ENCODE measurements at places on chromosomes 11 and 22. TPM values are rescaled to one million over a fixed set of nuclear protein-coding genes. Genes with fewer than 3 reads are reported as not detected.
A peak's percentile ranks its signal among the peaks of the same experiment; 100 is the strongest.

Gene TREH
- 1.4 TPM for polyA plus RNA-seq

- no peak for DNase-seq
Measured at GRCh38 chr22:27540656-27541396, 260.7 kb downstream of the MN1 start.

GRCh38 chr11:8276528-8276927 lies 12.8 kb upstream of the LMO1 start:
- no peak for DNase-seq

Gene SMIM38
- polyA plus RNA-seq = 0.58 TPM

Gene KCTD14
- 13.8 TPM for polyA plus RNA-seq

DNA sequence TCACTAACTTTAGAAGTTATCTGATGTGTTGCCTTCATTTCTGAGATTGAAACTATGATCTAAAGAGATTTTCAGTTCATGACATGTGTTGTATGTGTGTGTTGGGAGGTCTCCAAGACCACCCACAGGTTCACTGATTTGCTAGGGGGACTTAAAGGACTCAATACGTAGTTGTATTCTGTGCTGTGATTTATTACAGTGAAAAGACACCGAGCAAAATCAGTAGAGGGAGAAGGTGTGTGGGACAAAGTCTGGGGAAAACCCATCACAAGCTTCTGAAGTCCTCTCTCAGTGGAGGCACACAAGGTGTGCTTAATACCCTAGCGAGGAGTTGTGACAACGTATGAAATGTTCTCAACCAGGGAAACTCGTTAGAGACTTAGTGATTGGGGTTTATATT lies 35.6 kb downstream of the RNF169 start:
- DNase-seq = no peak

Gene ST14
- polyA plus RNA-seq = 31.8 TPM

Gene OR51I1
- polyA plus RNA-seq = not detected

Gene BRD1
- 37.9 TPM for polyA plus RNA-seq

DNA sequence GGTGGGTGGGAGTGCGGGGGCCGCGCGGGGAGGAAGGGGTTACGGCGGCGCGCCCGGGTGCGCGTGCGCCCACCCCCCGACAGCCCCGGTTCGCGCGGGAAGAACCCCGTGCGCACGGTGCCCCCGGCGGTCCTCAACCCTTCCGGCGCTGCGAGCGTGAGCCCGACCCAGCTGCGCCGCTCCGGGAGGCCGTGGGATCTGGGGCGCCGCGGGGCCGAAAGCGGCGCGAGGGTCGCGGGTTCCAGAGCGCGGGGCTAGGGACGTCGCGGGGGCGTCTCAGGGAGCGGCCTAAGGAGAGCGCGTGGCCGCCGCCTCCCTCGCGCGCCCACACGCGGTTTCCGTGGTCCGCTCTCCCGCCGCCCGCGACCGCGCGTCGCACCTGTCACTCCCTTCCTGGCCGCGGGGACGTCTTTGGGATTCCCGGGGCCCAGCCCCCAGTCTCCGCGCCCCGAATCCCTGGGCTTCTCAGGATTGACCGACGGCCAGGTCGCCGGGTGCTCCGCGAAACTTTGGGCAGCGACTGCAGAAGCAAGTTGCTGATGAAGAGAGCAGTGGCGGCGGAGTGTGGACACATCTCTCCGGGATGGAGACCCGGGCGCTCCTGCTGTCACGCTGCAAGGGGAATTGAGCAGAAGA lies 582 bp downstream of the SREBF2 start:
- DNase-seq = no peak

Gene OR2D2
- polyA plus RNA-seq = not detected

Gene PRR33
- 0.10 TPM for polyA plus RNA-seq

DNA sequence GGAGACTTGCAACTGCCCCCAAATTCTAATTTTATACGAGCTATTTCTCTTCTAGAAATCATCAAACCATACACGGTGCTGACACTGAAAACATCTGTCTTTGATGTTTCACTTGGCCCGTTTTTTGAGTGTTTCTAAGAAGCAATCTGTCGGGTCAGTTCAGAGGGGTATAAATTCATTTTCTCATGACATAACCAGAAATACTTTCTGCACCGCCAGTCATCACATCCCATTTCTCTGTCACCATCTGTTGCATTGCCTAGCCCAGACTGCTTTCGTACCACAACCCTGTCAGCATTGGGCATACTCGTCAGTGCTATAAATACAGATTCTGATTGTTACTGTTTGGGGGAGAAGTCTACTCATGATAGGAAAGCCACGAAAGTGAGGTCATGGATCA lies 63.1 kb upstream of the CCDC90B start:
- DNase-seq = peak; percentile 23

DNA sequence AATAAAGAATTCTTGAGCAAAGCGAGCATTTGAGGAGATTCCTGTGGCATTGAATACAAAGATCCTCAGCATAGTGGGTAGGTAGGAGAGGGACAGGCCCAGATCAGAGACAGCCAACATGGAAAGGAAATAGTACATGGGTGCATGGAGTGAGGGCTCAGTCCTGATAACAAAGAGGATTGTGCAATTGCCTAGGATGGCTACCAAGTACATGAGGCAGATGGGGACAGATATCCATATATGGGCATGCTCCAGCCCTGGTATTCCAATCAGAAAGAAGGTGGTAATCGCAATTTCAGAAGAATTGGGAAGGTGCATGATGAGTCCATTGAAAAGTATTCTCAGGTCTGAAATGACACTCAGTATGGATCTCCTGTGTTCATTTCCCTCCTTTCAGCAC lies 8.6 kb downstream of the OR51T1 start:
- DNase-seq = no peak

- no peak for DNase-seq
Measured at GRCh38 chr22:49699476-49699875, 128.2 kb downstream of the BRD1 start.

Gene ACRV1
- polyA plus RNA-seq = 0.77 TPM

DNA sequence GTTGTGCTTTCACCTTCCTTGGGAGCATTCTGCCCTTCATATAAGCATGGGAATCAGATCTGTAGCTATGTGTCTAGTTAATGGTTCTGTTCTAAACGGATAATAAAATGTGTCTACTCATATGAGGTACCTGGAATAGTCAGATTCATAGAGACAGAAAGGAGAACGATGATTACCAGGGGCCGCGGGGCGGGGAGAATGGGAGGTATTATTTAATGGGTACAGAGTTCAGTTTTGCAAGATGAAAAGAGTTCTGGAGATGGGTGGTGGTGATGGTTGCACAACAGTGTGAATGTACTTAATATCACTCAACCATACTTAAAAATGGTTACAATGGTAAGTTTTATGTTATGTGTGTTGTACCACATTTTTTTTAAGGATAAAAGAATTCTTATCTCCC lies 10.0 kb upstream of the ABCC8 start:
- no peak for DNase-seq

DNA sequence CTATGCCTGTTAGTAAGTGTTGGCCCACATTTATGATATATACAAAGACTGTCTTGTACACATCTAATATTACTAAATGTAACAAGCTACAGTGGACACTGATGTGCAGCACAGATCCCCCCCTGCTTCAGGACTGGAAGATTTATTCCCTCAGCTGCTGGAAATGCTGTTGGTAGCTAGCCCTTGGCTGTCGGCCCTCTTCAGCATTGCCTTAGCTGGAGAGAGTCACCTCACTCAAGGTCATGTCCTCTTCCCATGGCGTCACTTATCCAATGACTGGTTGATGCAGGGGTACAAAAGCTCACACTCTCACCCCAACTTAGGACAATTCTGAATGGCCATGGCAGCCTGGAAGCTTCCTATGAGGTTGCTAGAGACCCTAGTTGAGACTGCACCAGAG lies 312.7 kb downstream of the SOX6 start:
- no peak for DNase-seq

Gene TMEM179B
- polyA plus RNA-seq = 66.8 TPM

DNA sequence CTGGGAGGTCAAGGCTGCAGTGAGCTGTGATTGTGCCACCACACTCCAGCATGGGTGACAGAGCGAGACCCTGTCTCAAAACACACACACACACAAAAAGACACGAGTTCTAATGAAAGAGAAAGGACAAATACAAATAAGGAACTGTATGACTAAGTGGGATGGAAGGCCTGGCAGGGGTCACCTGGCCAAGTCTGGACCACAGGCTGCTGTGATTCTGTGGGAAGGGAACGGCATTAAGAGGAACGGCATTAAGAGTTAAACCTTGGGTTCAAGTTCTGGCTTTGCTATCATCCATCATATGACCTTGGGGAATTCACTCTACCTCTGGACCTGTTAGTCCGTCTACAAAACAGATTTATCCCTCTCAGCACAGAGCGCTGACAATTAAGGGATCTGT lies 47.7 kb downstream of the LRFN4 start:
- no peak for DNase-seq

- DNase-seq = no peak
Measured at GRCh38 chr11:111307472-111308108, 9.2 kb downstream of the POU2AF3 start.

Gene ISX
- polyA plus RNA-seq = 0.23 TPM

- no peak for DNase-seq
Measured at GRCh38 chr11:21534288-21534687, 658.6 kb upstream of the ANO5 start.

DNA sequence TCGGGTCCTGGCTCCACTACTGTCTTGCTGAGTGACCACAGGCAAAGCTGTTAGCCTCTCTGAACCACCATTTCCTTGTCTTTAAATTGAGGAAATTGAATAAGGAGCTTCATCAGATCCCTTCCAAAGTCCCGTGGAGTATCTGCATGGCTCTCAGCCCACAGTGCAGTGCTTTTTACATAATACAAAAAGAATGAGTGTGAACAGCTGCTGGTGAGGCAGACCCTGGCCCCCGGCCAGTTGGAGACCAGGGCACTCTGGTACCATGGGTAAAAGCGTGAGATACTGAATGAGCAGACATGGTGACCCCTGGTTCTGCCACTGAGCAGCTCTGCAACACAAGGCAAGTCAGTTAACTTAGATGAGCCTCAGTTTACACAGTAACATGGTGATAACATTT lies 86.8 kb downstream of the GALNT18 start:
- no peak for DNase-seq

Gene MB
- polyA plus RNA-seq = not detected

Gene ENTHD1
- not detected for polyA plus RNA-seq

DNA sequence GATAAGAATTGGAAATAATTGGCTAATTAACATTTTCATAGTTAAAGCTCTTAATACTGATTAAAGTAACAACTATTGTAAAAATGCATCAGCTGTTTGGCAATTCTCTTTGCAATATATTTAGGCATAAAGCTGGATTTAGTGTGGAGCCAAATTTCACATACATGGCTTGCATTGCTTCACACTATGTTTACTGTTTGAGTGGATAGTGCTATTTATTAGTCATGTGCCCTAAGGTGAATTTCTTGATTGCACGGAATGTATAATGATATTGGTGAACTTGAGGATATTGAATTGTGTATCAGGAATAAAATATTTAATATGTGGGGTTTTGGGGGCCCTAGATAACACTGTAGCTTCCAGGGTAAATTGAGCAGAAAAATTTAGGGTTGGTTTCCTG lies 100.9 kb downstream of the AASDHPPT start:
- no peak for DNase-seq

- no peak for DNase-seq
Measured at GRCh38 chr11:119607726-119608125, 121.3 kb downstream of the NECTIN1 start.

Gene SMIM35
- 0.29 TPM for polyA plus RNA-seq

DNA sequence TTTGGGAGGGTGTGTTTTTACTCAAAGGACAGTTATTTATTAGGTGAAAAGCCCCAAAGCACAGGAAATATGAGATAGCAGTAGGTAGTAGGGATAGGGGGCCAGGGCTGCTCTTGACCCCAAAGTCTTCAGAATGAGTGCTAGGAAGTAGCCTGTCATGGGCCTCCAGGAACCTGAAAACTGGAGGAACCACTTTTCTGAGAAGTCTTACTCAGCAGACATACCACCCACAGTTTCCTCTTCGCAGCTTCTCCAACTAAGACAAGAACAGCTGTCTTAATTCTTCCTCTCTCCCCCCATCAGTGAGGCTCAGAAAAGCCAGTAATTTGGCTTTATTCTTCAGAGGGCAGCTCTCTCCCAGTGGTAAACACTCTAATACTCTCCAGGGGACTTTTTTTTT lies 84.0 kb upstream of the CTSC start:
- no peak for DNase-seq

Gene OR52I1
- not detected for polyA plus RNA-seq

DNA sequence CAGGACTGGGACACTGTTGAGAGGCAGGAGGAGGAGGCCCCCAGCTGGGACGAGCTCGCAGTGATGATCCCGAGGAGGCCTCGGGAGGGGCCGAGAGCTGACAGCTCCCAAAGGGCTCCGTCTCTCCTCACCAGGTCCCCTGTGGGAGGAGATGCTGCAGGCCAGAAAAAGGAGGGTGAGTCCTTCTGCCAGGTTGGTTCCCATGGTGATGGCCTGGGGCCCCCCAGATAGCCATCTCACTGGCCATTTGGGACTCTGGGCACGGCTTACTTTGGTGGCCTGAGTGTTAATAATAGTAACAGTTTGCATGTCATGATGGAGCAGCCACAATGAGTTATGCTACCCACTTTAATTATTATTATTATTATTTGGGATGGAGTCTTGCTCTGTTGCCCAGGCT lies 18.9 kb downstream of the TRIOBP start:
- DNase-seq = no peak

- DNase-seq = no peak
Measured at GRCh38 chr11:107504981-107505380, 47.4 kb upstream of the CWF19L2 start.

Gene OR52K1
- polyA plus RNA-seq = 0.15 TPM

- no peak for DNase-seq
Measured at GRCh38 chr22:46023558-46023981, 46.6 kb upstream of the WNT7B start.

- DNase-seq = no peak
Measured at GRCh38 chr11:100827934-100828661, 141.0 kb downstream of the ARHGAP42 start.

Gene SLC22A25
- polyA plus RNA-seq = not detected

- DNase-seq = no peak
Measured at GRCh38 chr11:18768472-18768901, 23.1 kb downstream of the PTPN5 start.

GRCh38 chr11:93536101-93536861 lies 6.9 kb downstream of the SMCO4 start:
- DNase-seq = no peak

Gene ARRB1
- 27.1 TPM for polyA plus RNA-seq

Gene MAPK11
- polyA plus RNA-seq = 7.3 TPM

GRCh38 chr22:30863081-30863833 lies 105.3 kb downstream of the MORC2 start:
- no peak for DNase-seq

DNA sequence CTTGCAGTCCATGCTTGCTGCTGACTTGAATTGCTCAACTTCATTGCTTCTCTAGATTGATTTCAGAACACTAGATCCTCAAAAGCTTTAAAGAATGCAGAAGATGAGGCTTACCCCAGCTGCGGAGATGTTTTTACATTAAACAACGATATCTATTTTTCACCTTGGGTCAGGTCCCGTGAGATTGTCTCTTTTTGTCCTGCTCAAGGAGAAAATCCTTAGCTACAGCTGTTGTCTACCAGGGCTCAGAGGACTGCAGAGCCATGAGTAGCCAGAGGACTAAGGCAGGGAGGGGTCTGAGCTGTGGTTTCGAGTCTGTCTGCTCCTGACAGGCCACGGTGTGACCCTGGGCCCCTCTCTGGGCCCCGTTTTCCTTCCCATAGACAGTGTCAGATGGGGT lies 51.4 kb downstream of the PKNOX2 start:
- DNase-seq = no peak

- DNase-seq = no peak
Measured at GRCh38 chr11:100240025-100240539, 447.0 kb upstream of the ARHGAP42 start.

GRCh38 chr11:117839936-117840813 lies 15.6 kb upstream of the FXYD2 start:
- DNase-seq = no peak

Gene NUCB2
- 87.6 TPM for polyA plus RNA-seq

- DNase-seq = no peak
Measured at GRCh38 chr11:131668500-131669400, 298.3 kb downstream of the NTM start.

All from right renal pelvis (tissue), 4 donors.